ENCODE measurements at places on chromosomes 16 and 17.
A peak's percentile ranks its signal among the peaks of the same experiment; 100 is the strongest.

DNA sequence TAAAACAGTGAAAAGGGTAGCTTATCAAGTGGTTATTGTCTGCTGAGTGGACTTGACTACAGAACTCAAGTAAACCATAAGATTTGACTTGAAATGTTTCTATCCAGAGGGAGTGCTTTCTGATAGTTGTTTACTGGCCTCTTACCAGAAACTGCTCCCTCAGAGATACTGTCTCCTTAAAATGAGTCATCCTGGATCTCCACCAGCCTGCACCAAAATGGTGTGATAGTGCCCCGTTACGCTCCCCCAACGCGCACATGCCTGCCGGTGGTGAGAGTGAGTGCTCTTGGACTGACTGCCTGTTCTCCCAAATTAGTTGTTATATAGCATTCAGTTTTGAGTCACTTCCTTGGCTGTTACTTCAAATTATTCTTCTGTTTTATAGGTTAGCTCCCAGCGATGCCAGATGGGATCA is 22.9 kb downstream of the PRCD start:
- DNase-seq = peak; percentile 17

DNA sequence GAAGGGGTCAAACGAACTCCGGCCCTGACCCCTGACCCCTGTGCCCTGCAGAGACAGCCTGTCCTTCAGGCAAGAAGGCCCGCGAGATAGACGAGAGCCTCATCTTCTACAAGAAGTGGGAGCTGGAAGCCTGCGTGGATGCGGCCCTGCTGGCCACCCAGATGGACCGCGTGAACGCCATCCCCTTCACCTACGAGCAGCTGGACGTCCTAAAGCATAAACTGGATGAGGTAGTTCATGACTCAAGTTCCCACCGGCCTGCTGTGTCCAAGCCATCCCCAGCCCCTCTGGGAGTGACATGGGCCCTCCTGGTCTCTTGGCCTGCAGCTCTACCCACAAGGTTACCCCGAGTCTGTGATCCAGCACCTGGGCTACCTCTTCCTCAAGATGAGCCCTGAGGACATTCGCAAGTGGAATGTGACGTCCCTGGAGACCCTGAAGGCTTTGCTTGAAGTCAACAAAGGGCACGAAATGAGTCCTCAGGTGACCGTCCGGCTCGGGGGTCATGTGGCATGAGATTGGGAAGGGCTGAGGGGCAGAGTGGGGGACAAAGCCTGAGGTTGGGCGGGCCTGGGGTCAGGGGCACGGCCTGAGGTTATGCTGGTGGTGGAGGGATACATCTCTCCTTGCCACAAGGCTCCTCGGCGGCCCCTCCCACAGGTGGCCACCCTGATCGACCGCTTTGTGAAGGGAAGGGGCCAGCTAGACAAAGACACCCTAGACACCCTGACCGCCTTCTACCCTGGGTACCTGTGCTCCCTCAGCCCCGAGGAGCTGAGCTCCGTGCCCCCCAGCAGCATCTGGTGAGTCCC is 5.7 kb downstream of the MSLN start:
- no peak for DNase-seq

- no peak for DNase-seq
Measured at GRCh38 chr17:38322897-38323296, 20.9 kb downstream of the GPR179 start.

DNA sequence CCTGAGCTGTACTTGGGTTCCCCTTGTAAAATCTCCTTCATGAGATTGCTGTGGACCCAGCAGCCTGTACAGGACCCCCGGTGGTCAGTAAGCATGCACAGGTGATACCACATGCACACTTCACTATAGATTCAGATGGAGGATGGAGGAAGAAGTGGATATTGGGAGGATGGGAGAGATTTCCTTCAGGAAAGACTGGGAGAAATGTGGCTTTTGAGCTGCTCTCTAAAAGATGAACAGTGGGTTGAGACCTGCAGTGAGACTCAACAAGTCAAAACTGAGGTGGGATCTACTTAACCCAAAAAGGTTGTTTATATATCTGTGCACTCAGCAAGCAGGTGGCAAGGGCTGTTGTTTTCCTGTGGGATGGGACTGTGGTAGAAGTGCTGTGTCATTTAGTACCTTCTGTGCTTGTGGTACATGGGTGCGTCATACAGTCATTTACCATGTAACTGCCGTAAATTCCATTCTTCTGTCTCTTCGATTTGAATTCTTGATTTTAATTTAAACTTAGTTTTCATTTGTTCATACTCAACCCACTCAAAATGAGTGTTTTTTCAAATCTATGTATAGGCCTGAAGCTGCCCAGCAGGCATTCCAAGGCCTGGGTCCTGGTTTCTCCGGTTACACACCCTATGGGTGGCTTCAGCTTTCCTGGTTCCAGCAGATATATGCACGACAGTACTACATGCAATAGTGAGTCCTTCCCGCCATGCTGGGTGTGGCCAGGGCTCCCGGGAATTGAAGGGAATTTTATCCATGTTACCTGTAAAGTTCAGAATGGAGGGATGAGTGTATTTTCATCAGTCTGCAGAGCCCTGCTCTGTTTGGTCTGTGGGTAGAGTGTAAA is 6.9 kb downstream of the HERPUD1 start:
- no peak for DNase-seq

DNA sequence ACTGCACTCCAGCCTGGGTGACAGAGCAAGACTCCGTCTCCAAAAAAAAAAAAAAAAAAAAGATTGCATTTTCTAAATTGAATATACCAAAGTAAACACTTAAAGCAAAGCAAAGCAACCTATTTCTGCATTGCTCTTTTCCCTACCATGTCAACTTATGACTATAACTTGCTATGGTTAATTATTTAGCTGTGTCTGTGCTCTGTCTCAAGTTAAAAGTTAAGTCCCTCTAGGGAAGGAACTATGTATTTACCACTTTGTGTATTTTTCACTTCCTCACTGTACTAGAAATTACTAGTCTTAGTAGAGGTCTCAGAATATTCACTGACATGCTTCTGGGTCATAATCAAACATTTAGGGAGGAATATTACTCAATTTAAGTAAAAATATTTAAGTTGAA is 711.7 kb upstream of the SOX9 start:
- DNase-seq = no peak

- DNase-seq = no peak
Measured at GRCh38 chr16:19170043-19170655, 2.1 kb downstream of the SYT17 start.

DNA sequence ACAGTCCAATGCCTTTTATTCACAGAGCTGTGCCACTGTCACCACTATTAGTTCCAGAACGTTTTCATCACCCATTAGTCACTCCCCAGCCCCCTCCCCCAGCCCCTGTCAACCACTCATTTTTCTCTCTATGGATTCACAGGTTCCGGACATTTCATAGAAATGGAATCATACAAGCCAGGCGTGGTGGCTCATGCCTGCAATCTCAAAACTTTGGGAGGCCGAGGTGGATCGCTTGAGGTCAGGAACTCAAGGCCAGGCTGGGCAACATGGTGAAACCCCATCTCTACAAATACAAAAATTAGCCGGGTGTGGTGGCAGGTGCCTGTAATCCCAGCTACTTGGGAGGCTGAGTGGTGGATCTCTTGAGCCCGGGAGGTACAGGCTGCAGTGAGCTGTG is 759 bp upstream of the PAM16 start:
- DNase-seq = no peak

DNA sequence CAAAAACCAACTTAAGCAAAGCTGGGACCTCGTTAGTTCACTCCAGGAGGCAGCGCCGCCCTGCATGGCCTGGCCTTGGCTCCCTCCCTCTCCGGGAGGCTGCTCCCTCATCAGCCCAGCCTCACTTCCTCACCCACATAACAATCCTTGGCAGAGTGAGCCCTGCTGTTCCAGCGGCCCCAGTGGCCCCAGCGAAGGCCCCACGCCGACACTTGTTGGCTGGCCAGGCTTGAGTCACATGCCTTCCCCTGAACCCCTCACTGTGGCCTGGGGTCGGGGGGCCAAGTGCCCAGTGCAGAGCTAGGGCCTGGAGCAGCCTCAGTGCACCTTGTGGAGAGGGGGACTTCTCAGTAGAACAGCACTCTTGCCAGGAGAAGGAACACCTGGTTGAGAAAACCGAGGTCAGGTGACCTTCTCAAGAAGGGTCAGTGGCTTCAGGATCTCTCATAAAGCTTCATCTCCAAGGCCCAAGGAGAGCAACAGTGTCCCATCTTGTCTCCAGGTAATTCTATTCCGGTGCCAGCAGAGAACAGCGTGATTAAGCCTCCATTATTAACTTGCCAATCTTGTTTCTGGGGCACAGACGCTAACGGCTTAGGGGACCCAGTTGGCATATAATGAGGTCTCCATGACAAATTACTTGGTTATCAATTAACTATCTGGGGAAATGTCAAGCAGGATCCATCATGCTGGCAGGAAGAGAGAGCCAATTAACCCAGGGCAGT is 26.8 kb downstream of the ENDOV start:
- no peak for DNase-seq

GRCh38 chr17:56913000-56913311 is 893 bp downstream of the TRIM25 start:
- DNase-seq = no peak

DNA sequence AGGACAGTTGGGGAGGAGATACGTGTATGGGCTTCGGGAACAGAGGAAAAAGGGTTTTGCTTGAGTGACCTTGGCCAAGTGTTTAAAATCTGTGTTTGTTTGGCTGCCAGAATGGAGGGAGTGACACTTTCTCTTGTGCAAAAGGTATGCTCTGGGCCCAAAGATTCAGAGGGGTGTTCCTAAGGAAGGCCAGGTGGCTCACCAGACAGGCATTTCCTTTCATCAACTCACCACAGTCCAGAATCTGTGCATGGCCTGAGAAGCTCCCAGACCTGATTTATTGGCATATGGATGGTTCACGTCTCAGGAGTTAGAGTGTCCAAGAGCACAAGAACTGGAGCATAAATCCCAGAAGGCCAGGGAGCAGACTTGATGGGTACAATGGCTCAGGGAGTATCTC is 53.4 kb upstream of the NLK start:
- DNase-seq = no peak

- DNase-seq = no peak
Measured at GRCh38 chr17:47643116-47643515, 6.6 kb upstream of the KPNB1 start.

GRCh38 chr16:10530685-10531084 is 49.7 kb downstream of the EMP2 start:
- DNase-seq = no peak

- DNase-seq = no peak
Measured at GRCh38 chr17:79504181-79504605, 106.7 kb downstream of the RBFOX3 start.

DNA sequence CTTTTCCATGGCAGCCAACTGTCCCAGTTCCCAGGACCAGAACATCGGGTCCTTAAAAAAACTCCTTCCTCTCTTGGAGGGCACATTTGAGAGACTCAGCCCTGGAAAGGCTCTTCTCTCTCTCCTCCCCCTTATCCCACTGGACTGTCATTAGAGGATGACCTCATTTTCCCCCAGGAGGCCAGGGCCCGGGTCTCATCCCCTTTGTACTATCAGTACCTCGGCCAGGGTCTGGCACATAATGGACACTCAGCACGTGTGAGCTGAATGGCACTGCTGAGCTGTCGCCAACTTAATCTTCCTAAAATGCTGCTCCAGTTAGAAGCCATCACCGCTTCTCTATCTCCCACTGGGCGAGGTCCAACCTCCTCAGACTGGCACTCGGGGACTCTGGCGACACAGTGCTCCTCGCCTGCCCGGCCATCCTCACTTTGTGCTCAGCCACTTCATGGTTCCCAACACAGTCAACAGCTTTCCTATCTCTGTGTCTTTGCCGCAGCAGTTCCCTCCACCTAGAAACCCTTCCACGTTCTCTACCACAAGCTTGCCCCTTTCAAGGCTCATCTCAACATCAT is 3.6 kb upstream of the RHBDL3 start:
- DNase-seq = no peak

GRCh38 chr16:48452991-48453760 is 68.0 kb upstream of the SIAH1 start:
- DNase-seq = no peak

DNA sequence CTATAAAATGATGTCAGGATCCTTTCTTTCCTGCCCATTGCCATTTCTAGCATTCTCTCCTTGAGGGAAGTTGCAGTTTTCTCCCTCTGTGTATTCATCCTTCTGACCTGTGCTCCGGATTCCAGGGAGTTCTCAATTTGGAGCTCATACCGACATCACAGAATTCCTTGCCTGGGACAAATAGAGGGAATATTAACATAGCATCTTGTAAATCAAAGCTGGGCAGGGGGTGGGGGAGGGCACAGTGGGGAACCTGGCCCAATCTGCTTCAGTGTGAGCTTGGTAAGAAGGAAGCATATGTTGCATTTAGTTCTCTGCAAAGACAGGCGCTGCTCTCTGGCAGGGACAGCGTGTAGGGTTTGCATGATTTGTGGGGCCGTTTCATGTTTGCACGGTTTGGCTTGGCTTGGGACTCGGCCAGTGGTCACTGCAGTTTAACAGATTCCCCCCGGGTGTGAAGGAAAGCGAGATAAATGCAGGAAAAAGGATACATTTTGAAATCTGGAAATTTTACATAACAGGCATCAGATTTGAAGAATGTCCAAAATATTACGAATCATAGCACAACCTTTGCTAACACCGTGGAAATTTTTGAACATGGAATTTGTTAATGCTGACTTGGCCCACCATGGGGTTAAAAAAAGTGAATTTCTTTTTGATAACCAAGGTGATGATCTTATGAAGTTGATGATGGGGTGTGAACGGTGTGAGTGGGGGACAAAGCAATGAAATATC is 178.0 kb downstream of the WWOX start:
- no peak for DNase-seq

DNA sequence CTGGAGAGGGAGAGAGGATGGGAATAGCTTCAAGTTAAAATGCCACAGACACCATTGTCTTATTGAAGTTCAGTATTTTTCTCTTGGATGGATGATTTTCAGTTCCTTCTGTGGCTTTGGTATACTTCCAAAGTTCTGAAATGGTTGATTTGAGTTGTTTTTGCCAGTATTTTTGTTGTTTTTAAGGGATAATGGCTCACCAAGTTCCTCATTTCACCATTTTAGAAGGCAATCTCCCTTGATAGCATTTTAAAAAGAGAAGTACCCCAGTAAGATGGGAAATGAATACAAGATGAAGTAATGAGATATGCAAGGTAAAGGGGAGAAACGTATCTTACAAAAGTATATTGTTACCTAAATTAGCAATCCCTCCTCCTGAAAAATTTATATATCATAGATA is 18.5 kb upstream of the SPDYE4 start:
- DNase-seq = no peak

DNA sequence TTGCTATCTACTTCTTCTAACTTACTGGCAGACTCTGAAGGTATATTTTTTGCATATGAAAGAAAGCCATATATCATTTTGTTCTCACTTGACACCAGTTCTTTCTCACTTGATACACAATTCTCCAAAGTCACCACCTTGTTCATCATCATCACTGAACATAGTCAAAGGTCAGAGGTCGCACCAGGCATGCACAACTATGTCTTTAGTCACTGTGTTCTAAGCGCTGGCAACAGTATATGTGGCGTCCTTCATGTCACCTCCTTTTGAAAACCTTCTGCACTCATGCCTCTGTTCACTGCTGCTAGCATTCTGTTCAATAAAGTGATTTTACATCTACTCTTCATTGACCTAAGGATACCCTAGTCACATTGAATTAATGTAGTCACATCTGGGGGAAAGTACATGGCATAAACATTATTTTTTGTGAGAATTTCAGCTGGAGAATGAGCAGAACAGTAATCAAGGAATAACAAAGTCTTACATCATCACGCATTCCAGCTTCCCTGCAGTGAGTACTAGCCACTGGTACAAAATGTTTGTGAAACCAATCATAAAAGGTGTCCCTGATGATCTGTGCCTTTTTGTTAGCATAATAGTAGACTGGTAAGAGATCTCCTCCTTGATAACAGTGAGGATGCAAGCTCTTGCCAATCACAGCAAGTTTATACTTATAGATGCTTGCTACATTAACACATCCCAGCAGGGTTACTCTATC is 20.5 kb upstream of the TBX4 start:
- DNase-seq = no peak
